ENCODE measurements at places on chromosomes 7 and 10.

DNA sequence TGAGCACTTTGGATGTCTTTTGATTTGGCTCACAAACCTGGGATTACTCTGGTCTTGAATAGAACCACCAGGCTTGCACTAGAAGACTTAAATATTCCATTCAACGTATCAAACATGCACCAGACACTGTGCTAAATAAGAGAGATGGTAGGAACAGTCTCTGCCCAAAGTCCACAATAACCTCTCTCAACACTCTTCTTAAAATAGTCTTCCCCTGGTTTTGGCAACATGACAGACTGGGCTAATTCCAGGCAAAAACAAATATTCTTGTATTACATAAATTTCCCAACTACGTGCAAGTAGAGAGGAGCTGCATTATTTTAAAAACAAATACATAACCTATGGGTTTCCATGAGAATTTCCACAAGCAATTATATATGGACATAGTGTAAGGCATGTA lies 64.8 kb upstream of the PAPSS2 start:
- DNase-seq, result no peak

DNA sequence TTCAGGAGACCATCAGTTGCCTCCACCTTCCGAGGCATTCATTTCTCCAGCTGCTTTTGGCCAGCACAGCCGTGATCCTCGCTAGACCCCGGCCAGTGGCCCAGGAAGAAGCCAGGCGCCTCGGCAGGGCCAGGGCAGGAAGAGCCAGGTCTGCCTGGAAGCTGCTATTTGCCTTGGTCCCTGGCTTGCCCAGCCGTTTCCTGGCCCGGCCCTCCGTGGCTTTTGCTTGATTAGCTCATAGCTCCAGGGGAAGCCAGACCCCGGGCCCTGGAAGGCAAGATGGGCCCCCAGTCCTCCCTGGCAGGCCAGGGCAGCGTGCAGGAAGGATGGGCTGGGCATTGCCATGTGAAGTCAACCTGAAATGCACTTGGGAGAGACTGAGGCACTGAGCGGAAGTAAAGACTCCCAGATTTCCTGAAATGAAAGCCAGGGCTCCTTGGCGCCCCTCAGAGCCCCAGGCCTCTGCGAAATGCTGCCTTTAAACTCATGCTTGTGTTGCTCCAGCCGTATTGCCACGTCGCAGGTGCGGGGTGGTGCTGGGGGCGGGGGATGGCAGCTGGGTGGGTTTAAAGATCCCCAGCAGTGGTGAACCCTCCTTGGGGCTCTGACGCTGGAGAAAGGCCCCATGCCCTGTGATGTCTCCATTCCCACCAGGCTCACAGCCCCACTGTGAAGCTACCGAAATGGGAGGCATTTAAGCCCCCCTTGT lies 160.6 kb downstream of the GRK5 start:
- no peak for DNase-seq

DNA sequence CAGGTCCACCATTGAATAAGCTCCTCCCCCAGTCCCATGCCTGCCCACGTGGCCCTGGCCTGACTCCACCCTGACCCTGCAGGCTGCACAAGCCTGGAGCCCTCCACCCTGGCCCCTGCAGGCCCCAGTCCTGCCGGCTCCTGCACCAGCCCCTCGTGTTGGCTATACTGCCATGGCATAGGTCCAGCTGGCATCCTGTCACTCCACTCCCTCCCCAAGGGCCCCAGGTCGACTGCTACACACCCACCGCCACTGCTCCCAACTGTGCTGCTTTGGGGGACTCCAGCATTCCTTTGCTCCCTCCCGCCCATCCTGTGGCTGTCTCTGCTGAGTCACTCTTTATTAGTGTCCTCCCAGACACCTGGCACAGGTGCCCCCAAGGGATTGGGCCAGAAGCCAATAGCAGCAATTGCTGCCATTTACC lies 32.4 kb upstream of the HSPA12A start:
- DNase-seq, result no peak

DNA sequence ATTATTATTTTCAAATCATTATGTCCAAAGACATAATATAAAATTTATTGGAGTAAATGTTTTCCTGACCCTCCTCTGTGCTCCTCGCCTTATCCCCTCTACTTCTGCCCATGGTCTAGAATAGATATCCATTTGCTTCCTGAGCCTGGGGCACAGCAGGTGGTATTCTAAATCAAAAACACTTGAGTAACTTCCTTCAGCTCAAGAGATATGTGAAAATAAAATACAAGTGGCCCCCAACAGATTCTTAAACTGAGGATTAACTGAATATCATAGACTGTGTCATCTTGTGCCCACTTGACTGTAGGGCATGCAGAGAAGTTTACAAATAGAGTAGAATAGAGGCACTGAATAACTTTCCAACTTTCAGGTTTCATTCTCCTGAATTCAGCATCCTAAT lies 59.1 kb downstream of the HGF start:
- DNase-seq, result no peak

DNA sequence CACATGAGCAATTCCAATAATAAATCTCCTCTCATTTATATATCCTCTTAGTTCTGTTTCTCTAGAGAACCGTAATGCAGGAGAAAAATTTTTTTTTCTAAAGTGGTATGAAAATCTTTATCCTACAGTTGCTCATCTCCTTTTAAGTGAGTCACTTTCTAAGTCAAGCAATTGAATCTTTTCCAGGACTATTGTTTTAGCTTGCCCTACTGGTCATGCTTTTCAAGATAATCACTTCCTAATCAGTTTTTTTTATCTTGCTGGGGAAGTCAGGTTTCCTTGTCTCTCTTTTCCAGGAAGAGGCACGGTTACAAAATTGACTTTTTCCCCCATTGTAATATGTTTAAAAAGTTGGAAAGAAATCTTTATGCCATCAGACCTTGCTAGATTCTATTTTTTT lies 44.0 kb downstream of the INPP5F start:
- no peak for DNase-seq

DNA sequence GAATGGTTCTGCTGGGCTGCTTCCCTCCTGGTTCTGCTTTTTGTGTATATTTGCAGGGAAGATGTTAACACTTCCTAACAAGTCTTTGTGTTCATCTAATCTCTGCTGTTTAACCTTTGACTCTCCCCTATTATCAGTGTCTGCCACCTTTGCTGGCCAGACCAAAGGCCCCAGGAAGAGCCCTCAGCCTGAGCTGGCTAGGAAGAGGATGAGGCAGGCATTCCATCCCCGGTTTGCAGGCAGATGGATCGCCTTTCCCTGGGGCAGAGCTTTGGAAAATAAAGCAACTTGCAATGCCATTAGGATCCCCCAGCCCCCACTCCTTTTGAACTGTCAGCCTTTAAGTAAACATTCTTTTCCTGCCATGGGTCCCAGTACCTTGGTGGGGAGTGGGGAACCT lies 19.0 kb downstream of the DPCD start:
- no peak for DNase-seq

GRCh38 chr7:101985903-101986734 lies 168.7 kb downstream of the CUX1 start:
- peak; percentile 41 for DNase-seq

- no peak for DNase-seq
Observed at GRCh38 chr7:44898039-44898438, 12.7 kb upstream of the PURB start.

Data from iPS-NIHi11 (cell line).